ENCODE measurements at places on chromosomes 1 and 21.

GRCh38 chr1:223483511-223483910 is 90.3 kb downstream of the CCDC185 start:
- DNase-seq, result no peak

DNA sequence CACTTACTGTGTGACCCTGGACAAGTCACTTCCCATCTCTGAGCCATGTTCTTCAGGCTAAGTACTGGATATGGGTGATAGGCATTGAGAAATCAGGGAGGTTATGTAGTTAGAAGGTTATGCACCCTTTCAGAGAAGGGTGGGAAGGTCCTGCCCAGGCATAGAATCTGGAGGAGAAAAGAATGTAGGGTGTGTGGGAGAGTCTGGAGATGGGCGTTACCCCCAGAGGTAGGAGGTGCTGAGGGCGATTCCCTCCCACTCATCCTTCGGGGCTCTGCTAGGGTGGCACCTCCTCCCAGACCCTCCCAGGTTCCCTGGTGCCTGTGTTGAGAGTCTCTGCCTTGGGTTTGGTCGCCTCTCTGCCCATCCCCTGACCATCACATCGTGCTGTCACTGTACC is 51.1 kb downstream of the IGSF21 start:
- no peak for DNase-seq

- DNase-seq, result no peak
Observed at GRCh38 chr1:117388328-117388727, 21.1 kb downstream of the MAN1A2 start.

DNA sequence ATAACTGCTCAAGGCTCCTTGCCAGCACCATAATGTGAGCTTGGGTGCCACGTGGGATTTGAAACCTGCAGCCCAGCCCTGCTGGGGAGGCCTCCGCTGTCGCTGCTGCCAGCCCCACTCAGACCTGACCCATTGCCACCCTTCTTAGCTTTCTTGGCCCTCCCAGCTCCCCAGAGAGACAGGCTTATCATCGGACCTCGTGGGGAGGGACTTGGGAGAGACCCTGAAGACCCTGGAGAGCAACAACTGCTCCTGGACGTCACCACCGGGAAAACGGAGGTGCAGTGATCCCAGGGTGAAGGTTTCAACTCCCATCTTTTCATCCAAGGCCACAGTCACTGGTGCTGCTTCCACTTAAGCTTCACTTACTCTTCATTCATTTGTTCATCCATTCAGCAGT is 596.1 kb downstream of the PTPRU start:
- DNase-seq, result no peak

DNA sequence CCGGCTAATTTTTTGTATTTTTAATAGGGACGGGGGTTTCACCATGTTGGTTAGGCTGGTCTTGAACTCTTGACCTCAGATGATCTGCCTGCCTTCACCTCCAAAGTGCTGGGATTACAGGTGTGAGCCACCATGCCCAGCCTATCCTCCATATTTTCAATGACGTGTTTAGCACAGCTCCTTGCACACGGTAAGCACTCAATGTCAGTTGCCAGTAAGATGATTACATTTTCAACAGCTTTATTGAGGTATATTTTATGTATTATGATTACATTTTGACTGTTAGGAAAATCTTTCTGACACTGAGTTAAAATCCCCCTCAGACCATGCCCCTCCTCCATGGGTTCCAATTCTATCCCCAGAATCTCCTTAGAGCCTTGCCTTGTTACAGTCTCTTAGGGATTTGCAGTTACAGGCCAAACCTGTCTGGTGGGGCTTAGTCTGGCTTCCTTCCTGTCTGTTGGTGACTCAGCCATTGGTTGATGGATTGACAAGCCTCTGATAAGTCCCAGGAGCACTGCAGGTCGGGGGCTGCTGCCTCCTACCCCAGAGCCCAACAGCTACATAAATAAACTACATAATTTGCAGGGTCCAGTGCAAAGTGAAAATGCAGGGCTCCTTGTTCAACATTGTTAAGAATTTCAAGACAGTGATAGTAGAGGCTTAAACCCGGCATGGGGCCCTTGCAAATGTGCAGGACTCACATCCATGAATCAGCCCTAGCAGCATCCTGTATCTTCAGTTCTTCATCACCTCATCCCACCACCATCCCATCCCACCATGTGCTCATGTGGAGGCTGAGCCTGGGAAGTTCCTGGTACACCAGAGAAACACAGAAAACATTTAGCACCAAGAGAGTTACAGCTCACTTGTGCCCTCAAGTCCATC is 23.4 kb downstream of the COA7 start:
- no peak for DNase-seq

DNA sequence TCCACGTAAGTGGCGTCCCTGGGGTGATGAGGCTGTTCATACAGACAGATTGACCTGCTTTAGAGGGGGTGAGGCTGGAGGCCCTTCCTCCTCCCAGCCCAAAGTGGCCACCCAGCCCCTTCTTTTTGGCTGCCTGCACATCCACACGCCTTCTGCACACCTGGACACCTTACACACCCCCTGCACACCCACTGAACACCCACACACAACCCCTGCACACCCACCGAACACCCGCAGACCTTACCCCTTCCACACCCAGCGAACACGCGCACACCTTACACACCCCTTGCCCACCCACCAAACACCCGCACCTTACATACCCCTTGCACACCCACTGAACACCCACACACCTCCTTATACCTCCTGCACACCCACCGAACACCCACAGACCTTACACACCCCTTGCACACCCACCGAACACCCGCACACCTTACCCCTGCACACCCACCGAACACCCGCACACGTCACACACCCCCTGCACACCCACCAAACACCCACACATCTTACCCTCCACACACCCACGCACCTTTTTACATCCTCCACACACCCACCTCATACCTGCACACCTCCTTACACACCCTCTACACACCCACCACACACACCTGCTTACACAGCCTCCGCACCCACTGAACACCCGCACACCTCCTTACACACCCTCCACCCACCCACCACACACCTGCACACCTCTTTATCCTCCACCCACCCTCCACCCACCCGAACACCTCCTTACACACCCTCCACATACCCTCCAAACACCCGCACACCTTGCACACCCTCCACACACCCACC is 37.7 kb downstream of the COQ8A start:
- no peak for DNase-seq

- no peak for DNase-seq
Observed at GRCh38 chr1:210143465-210144062, 89.0 kb upstream of the SERTAD4 start.

- DNase-seq, result no peak
Observed at GRCh38 chr1:221106616-221107015, 227.4 kb downstream of the HLX start.

Data from T-helper 1 cell (primary cell).